ENCODE measurements at places on chromosomes 12 and 14.

- DNase-seq: no peak
Measured at GRCh38 chr12:81819991-81820633, 61.0 kb upstream of the PPFIA2 start.

DNA sequence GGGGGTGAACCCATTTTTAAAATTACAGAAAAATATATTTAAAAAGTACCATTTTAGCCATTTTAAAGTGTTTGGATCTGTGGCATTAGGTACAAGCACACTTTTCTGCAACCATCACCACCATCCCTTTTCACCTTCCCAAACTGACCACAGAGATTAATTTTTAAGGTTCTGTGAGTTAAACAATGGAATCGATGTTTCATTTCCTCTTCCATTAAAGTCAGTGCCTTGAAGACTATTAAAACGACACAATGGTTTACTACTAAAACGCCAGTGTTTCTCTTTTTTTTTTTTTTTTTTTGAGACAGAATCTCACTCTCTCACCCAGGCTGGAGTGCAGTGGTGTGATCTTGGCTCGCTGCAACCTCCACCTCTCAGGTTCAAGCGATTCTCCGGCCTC lies 78.1 kb upstream of the GPR68 start:
- DNase-seq: no peak

DNA sequence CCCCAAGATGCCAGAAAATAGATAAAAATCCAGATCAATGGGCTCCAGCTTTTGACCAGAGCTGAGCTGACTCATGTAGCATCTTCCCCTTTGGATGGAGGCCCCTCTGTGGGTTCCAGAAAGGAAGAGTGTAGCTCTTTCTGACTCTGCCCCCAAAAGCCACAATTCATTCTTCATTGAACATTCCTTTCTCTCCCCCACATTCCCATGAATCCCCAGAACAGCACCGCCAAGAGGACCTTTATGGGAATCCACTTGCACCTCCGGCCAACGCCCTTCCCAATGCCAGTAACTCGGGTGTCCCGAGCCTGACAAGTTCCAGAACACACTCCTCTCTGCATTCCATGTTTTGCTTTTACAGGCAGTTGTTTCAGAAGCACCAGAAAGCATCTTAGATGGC lies 210.6 kb upstream of the DIO3 start:
- no peak for DNase-seq

DNA sequence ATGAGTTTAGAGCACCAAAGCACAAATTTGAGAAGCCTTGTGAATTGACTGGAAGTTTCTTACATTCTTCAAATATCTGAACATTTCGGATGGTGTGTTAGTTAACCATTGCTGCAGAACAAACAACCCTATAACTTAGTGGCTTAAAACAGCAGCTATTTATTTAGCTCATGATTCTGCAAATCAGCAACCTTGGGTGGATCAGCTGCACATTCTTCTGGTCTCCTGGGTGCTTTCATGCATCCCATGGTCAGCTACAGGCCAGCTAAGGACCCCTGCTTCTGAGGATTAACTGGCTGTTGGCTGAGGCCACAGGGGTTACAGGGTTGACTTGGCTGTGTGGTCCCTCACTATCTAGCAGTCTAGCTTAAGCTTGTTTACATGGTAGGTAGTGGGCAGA lies 114.0 kb upstream of the HIF1A start:
- no peak for DNase-seq

DNA sequence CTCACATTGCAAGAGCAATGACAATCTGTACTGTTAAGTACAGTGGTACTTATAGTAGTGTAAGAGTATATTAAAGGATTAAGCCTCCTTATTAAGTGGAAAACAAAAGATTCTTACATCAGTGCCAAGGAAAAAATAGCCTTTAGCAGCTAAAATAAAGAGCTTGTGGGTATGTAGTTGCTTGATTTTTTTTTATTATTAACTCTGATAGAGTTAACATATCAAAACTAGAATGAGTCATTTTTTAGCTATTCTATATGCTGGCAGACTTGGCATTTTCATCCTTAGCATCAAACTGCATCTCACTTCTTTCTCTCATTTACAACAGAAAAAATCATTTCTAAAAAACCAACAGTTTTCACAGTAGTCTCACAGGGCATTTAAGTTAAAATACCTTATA lies 86.5 kb downstream of the ATP2B1 start:
- DNase-seq: no peak

DNA sequence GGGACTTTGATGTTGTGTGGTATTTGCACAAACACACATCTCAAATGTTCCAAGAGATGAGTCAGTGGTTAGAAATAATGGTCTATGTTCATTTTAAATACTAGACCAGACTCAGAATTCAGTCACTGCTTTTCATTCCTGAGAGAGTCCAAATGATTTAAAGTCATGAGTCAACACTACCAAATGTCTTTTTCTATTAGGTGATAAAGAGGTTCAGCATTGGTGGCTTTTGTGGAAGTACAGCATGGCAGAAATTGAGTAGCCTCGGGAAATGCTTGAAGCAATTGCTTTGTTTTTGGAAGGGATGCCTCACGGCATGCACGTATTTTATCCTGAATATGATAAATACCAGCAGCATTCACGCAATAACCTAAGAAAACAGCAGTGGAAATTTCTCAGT lies 115.7 kb downstream of the DIO2 start:
- no peak for DNase-seq

GRCh38 chr12:116200812-116201211 lies 76.7 kb downstream of the MED13L start:
- no peak for DNase-seq

- DNase-seq: no peak
Measured at GRCh38 chr12:57205931-57206330, 10.7 kb upstream of the NXPH4 start.

GRCh38 chr14:102217987-102218421 lies 78.3 kb downstream of the WDR20 start:
- no peak for DNase-seq

DNA sequence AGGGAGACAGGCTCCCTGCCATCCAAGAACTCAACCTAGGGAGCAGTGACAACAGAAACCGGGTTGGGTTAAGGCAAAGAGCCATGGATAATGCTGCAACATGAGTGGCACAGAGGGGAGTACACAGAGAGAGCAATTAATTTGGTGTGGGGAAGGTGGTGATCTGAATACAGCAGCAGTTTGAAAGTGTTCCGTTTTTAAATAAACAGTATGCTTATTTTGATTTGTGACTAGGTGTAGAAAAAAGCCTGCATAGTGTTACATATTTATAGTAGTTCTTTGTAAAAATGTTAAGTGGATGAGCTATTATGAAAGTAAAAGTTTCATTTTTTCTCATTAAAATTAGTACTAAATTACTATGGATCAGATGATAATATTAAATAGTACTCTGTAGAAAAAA lies 8.7 kb downstream of the AKAP5 start:
- DNase-seq: no peak

DNA sequence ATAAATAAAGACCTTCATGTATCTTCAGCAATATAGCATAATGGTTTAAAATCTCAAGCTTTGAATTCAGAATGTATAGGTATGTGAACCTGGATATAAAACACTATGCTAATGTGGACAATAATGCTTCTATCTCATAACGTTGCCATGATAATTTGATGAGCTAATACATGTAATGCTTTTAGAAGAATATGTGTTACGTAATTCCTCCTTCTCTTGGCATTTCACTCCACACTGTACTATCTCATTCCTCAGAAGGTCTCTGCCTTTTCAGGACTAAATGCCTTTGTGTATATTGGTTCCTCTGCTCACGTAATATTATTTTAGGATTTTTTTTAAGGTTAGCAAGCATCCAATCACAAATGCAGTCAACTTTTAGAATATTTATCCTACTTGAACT lies 86.5 kb downstream of the FOXA1 start:
- no peak for DNase-seq

- no peak for DNase-seq
Measured at GRCh38 chr12:24226745-24227350, 277.4 kb upstream of the SOX5 start.

DNA sequence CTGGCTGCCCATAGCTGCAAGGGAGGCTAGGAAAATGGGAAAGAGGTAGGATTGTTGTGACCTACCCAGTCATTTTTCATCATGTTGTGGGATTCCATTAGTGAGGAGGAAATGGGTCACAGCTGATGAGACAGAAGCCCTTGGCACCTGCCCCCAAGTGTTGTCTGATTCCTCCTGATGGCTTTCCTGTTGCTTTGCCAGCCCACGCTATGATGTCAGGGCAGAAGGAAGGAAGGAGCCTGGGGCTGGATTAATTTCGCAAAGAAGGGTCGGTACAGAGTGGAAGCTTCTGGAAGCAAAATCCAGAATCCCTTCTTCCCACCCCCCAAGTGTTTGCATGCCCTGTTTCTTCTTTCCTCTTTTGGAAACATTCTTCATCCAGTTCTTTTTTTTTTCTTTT lies 8.7 kb downstream of the OTUB2 start:
- DNase-seq: no peak

GRCh38 chr12:57723630-57723962 lies 14.9 kb downstream of the AGAP2 start:
- DNase-seq: no peak

DNA sequence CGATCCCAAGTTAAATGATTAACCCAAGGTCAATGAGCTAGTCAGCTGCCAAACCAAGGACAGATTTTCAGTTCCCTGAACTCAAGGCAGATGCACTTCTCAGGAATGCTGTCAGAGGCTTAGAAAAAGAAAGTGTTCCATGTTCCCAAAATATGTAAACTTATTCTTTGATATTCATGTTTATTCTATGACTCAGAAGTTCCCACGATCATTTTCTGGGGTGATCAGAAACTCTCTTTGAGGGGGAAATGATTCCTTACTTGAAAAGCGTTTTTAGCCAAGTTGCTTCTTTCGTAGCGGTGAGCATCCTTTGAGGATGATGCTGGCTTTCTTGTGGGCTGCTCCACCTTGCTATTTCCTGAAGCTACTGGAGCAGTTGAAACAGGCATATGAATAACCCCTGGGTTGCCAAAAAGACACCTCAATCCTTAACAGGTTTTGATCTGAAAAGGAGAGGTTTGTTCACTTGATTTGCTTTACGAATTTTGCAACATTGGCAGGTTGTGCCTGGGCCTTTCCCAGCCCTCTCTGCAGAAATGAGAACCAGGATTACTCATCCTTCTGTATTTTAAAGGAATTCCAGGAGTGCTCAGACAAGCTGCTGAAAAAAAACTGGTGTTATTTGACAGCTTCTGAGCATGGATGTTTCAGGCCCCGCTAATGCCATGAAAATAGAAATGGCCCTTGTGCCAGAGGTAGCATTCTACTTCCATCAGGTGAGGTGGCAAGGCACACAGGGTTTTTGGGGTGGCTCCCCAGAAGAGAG lies 121.4 kb upstream of the HIF1A start:
- no peak for DNase-seq

DNA sequence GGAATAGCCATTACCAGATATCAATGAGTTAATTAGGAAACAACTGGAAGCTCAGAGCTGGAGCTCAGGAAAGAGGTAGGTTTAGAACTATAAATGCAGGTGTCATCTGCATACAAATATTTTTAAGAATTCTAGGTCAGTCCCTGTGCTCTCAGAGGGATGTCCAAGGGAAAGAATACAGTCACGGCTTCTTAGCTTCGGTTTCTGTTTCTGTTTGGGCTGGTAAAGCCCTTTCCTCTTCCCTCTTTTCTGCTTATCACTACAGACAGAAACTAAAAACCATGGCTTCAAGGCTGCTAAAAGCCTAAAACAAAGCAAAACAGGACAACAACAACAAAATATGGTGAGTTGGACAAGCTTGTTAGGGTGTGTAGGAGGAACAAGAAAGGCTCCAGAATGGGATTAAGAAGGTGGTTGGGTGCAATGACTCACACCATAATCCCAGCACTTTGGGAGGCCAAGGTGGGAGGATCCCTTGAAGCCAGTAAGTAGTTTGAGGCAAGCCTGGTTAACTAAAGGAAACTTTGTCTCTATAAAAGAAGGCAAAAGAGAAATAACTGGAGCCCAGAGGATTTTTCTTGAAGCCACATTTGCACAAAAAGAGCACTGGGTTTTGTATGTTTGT lies 113.0 kb downstream of the SEC23A start:
- DNase-seq: peak; percentile 2

DNA sequence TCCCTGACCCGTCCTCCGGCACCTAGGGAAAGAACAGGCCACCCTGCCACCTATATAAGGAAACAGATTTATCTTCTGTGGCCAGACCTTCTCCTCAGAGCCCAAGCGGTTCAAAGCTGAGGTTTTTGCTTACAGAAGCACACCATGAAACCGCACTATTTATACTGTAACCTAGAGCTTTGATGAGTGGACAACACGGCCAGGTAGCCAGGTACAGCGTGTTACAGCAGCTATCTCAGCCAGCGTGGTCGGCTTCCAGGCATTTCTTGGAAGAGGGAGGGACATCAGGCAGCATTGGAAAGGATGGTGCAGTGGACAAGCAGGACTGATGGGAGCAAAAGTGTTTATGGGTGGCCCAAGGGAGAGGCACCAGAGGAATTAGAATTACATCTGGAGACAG lies 34.4 kb downstream of the TTC7B start:
- DNase-seq: no peak

DNA sequence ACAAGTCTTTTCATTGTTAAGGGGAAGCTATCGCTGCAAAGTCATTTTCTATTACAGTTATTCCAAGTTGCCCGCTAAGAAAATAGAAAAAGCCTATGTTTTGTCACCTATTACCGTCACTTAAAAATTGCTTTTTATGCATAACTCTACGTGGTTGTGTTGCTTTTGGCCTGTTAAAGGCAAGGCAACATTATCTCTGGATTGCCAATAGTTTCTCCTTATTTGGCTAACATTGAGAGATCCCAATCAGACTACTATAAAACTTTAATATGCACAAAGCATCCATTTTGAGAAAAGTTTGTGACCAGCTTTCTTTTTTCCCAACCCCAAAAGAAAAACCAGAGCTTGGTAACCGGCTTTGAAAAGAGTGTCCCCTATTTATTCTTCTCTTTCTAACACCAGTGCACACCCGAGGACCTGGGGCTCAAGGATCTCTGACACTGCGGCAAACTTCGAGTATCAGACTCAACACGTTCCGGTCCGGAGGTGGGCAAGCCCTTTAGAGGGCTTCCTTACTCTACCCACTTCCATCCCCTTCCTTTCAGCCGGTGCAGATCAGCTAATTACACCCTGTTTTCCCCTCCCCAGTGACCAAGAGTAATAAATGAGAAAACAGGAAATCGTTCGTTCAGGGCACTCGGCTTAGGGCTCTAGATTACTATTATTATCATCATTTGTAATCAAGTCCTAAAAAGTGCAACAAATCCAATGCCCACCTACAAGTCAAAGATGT lies 1.2 kb downstream of the PPP1R12A start:
- peak; percentile 67 for DNase-seq

DNA sequence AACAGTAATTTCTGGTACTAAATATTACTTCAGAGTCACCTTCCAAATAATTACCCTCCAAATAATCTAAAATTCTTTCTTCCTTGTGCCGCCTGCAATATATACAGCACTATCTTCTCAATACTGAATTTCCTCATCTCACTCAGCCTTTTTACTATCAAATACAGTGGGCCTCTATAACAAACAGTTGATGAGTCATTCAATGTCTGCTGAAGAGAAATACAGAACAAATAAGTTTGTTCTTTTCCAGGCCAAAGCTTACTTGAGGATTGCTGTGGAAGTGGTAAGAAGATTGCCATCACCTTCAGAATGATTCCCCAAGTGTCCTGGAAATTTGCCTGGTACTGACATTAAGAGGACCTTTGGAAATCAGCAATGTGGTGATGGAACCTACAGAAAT lies 218.2 kb upstream of the ARHGAP5 start:
- DNase-seq: no peak

GRCh38 chr12:5507944-5508343 lies 76.0 kb downstream of the NTF3 start:
- DNase-seq: no peak

GRCh38 chr12:101746661-101747060 lies 7.4 kb upstream of the SYCP3 start:
- no peak for DNase-seq

GRCh38 chr12:15289192-15289591 lies 33.1 kb upstream of the PTPRO start:
- DNase-seq: peak; percentile 17

GRCh38 chr14:99569725-99570543 lies 34.1 kb downstream of the CCDC85C start:
- no peak for DNase-seq

Measured in NAMALWA (cell line).